ENCODE measurements at places on chromosomes 6 and 20. TPM values are rescaled to one million over a fixed set of nuclear protein-coding genes. Genes with fewer than 3 reads are reported as not detected.

Gene SPATA2
- 1.4 TPM for total RNA-seq

Gene TTBK1
- total RNA-seq: 0.32 TPM

Gene C20orf144
- total RNA-seq: not detected

Gene DAAM2
- total RNA-seq: 21.1 TPM

Gene SKIC2
- 28.9 TPM for total RNA-seq
